ENCODE measurements at places on chromosomes 1 and 21.

DNA sequence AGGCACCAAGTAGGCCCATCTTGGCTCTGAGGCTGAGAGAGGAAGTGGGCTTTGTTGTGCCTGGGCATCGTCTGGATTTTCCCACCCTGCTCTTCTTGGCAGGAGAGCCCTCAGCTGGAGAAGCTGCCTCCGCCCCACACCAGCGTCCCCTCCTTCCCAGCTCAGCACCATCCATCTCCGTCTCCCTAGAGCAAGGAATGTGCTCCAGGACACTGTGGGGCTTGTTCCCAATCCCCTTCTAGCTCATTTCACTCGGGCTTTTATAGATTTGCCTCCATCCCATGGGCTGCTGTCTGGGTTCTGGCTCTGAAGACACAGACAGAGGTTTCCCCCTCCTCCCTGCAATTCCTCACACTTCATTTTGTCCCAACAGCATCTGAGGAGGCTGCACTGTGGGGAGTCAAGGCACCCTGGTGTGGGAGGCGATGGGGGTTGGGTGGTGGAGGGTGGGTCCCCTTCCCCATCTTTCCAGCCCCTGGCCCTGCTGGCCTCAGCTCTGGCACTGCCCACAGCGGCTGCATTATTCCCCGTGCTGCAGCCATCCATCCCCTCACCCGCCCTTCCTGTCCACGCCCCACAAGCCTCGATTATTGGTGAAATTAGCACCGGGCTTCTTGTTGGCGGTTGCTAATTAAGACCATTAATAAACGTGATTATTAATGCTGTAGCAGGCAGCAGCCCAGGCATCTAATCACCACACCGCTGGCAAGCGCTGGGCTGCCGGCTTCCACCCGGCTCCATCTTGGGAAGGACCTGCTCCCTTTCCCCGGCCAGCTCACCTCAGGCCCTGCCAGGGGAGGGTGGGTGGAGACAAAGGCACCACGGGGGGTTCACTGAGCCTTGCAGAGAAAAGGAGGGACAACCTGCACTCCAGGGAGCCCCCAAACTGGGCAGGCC, 21.7 kb downstream of the RHBG start:
- DNase-seq = no peak

DNA sequence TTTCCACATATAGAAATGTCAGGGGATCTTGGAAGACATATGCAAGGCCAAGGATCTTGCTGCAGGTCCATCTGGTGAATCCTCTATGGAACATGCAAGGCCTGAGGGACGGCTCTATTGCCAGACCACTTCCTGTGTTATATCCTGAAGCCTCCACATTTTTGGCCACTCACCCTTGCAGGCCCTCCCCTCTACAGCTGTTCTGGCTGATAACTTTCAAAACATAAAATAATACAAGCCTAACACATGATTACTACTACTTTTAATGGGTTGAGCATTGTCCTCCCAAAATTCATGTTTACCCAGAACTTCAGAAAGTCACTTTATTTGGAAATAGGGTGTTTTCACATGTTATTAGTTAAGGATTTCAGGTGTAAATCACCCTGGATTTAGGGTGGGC, 18.5 kb upstream of the LYPLAL1 start:
- DNase-seq = no peak

DNA sequence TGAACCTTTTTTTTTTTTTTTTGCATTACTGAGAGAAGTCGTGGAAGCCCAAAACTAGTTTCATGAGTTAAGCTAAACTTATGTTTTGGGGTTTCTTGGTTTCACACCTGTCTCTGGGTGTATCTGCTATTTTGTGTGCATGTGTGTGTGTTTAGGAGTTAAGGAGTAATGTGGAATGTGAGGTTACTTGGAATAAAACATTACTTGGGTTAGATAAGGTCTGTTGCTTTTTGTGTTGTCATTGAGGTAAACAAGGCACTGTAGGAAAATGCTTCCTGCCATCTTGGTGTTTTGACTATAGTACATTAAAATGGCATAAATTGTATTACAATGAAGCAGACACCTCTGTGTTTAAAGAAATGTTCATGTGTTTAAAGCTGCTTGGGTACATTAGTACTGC, 2.9 kb downstream of the TENT5C start:
- DNase-seq = no peak

- no peak for DNase-seq
Measured at GRCh38 chr1:32848354-32849063, 22.2 kb downstream of the FNDC5 start.

DNA sequence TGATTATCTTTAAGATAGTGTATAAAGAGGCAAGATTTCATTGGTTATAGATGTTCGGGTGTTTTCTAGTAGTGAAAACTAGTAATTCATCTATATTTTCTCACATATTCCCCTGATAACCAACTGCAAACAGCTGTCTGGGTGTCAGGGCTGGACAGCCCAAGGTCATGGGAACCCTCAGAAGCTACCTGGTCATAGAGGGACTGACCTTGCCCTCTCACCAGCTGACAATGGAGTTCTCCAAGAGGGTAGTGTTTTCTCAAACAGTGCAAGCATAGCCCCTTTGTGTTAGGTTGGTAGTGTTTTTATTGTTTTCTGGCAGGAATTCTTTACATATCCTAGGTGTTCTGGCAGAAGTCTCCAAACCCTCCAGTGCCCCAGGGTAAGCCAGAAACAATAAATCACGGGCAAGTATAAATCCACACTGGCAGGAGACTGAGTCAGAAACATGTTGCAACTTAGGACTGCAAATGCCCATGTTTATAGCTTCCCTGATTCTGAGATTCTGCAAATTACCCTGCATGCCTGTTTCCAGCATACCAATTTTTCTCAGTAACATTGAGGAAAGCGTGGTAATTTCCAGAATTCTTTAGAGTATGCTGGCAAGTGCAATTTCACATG, 82.8 kb upstream of the ATP1A1 start:
- DNase-seq = no peak

GRCh38 chr1:36086529-36087232, 2.0 kb upstream of the ADPRS start:
- no peak for DNase-seq

- DNase-seq = no peak
Measured at GRCh38 chr1:6600410-6601048, 2.1 kb downstream of the KLHL21 start.

- DNase-seq = no peak
Measured at GRCh38 chr1:209355415-209355814, 228.1 kb upstream of the CAMK1G start.

- DNase-seq = no peak
Measured at GRCh38 chr1:89743788-89744187, 77.0 kb upstream of the LRRC8D start.

GRCh38 chr1:233230011-233230410, 65.5 kb downstream of the PCNX2 start:
- no peak for DNase-seq

- no peak for DNase-seq
Measured at GRCh38 chr1:180586671-180587155, 27.9 kb downstream of the OVAAL start.

DNA sequence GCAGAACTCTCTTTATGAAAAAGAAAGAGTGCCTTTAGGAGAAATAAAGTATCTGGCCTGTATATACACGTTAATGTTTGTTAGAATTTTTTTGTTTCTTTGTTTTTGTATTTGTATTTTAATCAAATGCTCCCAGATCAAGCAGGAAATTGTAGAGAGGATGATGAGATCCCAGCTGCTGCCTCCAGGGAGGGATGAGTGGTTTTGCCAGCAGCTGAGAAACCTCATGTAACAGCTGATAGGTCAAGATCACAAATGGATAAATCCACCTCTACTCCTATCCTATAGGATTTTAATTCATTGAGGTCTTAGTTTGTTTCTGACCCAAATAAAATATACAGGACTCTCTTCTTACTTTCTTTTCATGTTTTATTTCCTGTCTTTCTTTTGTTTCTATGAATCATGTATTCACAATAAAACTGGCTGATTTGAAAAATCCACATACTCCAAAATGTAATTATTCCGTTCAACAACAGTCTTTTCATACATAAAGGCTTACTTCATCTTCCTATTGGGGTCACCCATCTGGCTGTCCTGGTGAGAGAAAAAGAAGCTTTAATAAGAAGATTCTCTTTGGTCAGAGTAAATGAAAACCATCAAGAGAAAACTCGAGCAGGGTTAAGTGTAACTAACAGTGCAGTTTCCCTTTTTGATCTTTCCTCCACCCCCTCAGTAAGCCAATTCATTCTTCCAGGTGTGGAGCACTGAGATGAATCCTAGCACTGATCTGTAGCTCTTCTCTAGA, 129.3 kb upstream of the PLPPR5 start:
- no peak for DNase-seq

DNA sequence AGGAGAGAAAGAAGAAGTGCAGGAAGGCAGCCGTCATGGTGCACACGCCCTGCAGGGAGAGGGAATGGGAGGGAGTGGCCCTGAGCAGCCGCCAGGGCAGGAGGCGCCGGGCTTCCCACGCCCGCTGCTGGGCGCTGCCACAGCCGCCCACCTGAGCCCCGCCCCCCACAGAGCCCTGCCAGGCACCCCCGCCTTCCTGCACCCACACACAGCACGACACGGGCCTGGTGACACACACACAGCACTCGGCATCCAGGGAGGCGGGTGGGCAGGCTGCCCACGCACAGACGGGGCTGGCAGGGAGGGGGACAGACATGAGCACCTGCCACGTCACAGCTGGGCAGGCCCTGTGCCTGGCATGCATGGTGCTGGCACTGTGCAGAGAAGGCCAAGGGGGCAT, 27.5 kb downstream of the ADGRB2 start:
- peak; percentile 68 for DNase-seq

GRCh38 chr1:47687631-47688460, 250.0 kb downstream of the FOXD2 start:
- DNase-seq = no peak

DNA sequence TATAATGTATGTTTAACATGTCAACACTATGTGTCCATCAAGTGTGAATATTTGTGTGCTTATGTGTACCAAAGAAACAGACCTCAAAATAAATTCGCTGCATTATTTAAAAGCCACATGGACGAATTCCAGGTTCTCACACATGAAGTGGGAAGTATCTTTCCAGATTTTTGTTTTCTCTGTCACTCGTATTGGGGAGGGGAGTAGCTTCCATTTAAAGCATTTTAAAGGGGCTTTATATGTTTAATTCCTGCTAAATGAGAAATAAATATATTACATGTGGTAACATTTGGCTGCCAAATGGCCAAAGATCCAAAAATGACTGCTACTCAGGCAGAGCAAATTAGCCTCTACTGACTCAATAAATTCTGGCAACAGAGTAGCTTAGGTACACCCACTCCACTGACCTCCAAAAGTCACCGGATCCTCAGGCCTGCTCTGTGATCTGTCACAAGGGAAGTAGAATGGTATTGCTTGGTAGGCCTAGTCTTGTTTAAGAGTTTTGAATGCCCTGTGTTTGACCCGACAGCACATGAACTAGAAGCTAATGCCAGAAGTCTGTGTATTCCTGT, 178.1 kb downstream of the ZP4 start:
- DNase-seq = no peak

GRCh38 chr1:33394770-33395169, 36.1 kb downstream of the PHC2 start:
- no peak for DNase-seq

GRCh38 chr21:30463713-30464112, 16.5 kb downstream of the KRTAP19-1 start:
- no peak for DNase-seq

DNA sequence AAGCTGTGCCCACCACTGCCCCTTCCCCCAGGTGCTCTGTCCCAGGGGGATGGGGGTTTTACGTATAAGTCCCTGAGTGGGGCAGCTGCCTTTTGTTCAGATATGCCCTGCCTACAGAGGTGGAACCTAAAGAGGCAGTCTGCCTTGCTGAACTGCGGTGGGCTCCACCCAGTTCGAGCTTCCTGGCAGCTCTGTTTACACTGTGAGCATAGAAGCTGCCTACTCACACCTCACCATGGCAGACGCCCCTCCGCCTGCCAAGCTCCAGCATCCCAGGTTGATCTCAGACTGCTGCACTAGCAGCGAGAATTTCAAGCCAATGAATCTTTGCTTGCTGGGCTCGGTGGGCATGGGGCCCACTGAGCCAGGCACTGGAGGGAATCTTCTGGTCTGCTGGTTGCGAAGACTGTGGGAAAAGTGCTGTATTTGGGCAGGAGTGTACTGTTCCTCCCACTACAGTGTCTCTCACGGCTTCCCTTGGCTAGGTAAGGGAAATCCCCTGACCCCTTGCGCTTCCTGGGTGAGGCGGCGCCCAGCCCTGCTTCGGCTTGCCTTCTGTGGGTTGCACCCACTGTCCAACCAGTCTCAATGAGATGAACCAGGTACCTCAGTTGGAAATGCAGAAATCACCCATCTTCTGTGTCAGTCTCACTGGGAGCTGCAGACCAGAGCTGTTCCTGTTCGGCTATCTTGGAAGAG, 17.6 kb upstream of the RWDD3 start:
- DNase-seq = no peak

GRCh38 chr1:190474650-190475211, 2.9 kb downstream of the BRINP3 start:
- peak; percentile 46 for DNase-seq

GRCh38 chr1:25641931-25642573, 25.5 kb downstream of the MAN1C1 start:
- no peak for DNase-seq

- DNase-seq = no peak
Measured at GRCh38 chr1:186033847-186034271, 299.7 kb downstream of the HMCN1 start.

DNA sequence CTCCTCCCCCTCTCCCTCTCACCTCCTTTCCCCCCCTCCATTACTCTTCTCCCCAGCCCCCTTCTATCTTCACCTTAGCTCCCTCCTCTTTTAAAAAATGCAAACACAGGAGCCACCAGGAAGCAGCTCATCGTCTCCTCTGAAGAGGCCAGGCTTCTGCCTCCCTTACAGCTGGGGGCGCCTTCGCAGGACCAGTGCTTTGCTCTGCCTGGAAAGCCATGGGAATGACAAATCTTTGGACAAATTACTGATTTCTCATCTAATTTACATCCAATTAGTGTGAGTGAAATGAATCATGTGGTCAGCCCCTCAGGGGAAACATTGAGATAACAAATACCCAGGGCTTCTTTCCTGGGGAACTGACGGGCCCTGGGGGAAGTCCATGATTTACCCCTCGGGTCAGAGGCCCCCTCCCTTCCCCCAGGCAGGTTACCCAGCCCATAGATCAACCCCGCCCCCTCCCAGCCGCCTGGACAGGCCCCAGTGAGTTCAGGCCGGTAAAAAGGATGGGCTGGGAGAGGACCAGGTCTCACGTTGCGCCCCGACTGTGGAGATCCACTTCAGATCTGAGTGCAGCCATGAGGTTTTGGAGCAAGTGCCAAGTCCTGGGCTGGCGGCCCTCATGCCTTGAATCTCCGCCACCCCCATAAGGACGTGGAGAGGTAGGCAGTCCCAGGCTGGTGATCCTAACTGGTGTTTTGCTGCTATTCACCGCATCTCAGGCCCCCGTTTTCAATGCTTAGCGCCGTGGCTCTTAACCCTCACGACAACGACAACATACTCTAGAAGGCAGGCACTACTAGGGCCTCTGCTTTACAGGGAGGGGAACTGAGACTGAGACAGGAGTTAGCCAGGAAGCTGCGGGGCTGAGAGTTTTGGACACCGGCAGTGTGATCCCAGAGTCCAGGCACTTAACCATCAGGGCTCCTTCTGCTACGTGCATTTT, 300.8 kb downstream of the RRAGC start:
- DNase-seq = no peak

- DNase-seq = peak; percentile 97
Measured at GRCh38 chr1:26233903-26234643, at the start of gene CEP85. TSS of gene CEP85 (plus strand) at chr1:26234200. CDS start at chr1:26239784, 5,584 bp downstream.

GRCh38 chr1:93619507-93620171, 62.0 kb downstream of the BCAR3 start:
- no peak for DNase-seq

- DNase-seq = no peak
Measured at GRCh38 chr1:202954057-202954745, 3.9 kb downstream of the ADIPOR1 start.
